ENCODE measurements at places on chromosomes 13 and 19. TPM values are rescaled to one million over a fixed set of nuclear protein-coding genes. Genes with fewer than 3 reads are reported as not detected.

DNA sequence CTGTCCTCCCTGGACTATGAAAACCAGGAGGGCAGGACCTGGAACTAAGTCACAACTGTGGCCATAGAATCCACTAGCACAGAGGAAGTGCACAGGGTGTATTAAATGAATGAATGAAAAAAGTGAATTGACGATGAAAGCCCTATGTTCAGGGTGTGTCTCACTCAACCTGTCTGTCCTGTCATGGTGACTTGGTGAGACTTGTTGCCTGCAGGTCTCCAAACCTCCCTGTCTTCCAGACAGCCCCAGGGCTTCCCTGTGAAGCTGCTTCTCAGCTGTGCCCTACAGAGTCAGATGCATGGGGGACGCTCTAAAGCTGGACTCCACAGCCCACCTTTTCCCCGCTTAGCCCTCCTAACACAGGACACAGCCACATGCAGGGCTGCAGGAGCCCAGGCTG, 4.8 kb upstream of the IGFL1 start:
- no peak for DNase-seq

DCT gene
- 0.20 TPM for total RNA-seq

PGLYRP2 gene
- not detected for total RNA-seq

ZNF77 gene
- total RNA-seq: 1.5 TPM

DNA sequence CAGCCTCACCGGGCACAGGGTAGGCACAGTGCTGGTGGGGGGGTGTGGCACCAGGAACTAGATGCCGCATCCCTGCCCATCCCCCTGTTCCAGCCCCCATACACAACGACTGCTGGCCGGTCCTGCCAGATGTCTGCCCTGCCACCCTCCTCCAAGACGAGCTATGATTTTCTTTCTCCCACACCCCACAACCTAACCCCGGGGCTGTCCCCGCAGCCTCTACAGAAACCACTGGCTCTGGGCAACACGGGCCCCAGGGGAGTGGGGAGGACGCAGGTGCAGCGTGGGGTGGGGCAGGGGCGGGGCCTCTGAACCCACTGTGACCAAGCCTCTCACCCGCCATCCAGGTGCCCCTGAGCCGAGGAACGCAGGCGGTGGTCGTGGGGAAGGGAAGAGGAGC, 15.5 kb downstream of the PGLS start:
- DNase-seq: no peak

ZNF208 gene
- total RNA-seq: 1.7 TPM

GRCh38 chr19:6038634-6039405, 60.9 kb upstream of the RANBP3 start:
- no peak for DNase-seq

- no peak for DNase-seq
Observed at GRCh38 chr13:113623491-113624234, 34.3 kb downstream of the ATP4B start.

DNA sequence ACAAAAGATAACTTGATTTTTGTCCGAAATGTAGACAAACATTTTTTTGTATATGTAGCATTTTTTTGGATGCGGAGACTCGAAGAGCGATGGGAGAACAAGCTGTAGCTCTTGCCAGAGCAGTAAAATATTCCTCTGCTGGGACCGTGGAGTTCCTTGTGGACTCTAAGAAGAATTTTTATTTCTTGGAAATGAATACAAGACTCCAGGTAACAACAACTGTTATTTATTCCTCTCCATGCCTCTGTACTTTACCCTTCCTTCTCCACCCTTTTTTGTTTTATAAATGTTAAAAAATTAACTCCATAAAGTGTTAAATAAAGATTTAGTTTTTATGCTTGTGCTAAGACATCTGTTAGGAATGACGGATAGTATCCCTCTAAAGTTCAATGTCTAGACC, 184.2 kb downstream of the PCCA start:
- no peak for DNase-seq

CXCL17 gene
- total RNA-seq: 11.1 TPM

DNA sequence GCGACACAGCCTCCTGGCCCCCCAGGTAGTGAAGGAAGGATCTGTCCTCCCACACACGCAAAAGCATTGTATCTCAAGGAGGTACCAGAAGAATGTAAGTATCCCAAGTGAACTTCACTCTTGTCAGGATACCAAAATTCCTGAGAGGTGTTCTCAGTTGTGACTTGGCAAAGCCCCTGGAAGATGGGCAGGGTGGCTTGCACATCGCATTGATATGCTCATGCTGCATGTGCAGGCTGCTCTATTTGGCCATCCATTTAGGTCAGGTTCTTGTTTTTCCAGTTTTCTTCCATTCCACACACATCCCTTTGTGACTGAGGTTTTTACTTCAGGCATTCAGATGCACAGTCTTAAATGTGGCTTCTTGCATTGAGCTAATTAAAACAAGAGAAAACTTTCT, 382.8 kb downstream of the FOXO1 start:
- DNase-seq: no peak
